ENCODE measurements at places on chromosomes 11 and 22. TPM values are rescaled to one million over a fixed set of nuclear protein-coding genes. Genes with fewer than 3 reads are reported as not detected.

The C11orf86 gene
- total RNA-seq = not detected

The CPT1B gene
- 5.8 TPM for total RNA-seq

The IGLL1 gene
- not detected for total RNA-seq

The FTH1 gene
- 2,374 TPM for total RNA-seq

The RPS19BP1 gene
- total RNA-seq = 135 TPM

The BEST1 gene
- 1.0 TPM for total RNA-seq

The RIBC2 gene
- total RNA-seq = 0.27 TPM

The WNT7B gene
- 15.3 TPM for total RNA-seq

The MFNG gene
- 1.2 TPM for total RNA-seq

The MMP13 gene
- total RNA-seq = not detected

The PYGM gene
- 0.27 TPM for total RNA-seq

The APOL3 gene
- 4.4 TPM for total RNA-seq

The GRIK4 gene
- total RNA-seq = 0.14 TPM

The PDE3B gene
- 3.1 TPM for total RNA-seq

The BAIAP2L2 gene
- 4.1 TPM for total RNA-seq

The CTSC gene
- total RNA-seq = 109 TPM

The GRIA4 gene
- not detected for total RNA-seq

The VSIG10L2 gene
- total RNA-seq = not detected

The SLC7A4 gene
- total RNA-seq = 2.7 TPM

The C22orf23 gene
- 0.75 TPM for total RNA-seq

The SLC22A6 gene
- not detected for total RNA-seq

The ENTHD1 gene
- not detected for total RNA-seq

The CABP4 gene
- 0.17 TPM for total RNA-seq

The OR5P2 gene
- not detected for total RNA-seq

The PRG3 gene
- total RNA-seq = not detected

The FOXR1 gene
- not detected for total RNA-seq

The CNTF gene
- 0.96 TPM for total RNA-seq

The GLYATL2 gene
- total RNA-seq = 0.13 TPM

The UBQLNL gene
- not detected for total RNA-seq

The TUBA8 gene
- 2.2 TPM for total RNA-seq

The SMTNL1 gene
- total RNA-seq = not detected

The EXPH5 gene
- total RNA-seq = 10.1 TPM

Data from kidney epithelial cell (primary cell).